ENCODE measurements at places on chromosomes 6 and 20.

GRCh38 chr20:19291818-19292132 lies 79.3 kb downstream of the SLC24A3 start:
- DNase-seq = no peak

DNA sequence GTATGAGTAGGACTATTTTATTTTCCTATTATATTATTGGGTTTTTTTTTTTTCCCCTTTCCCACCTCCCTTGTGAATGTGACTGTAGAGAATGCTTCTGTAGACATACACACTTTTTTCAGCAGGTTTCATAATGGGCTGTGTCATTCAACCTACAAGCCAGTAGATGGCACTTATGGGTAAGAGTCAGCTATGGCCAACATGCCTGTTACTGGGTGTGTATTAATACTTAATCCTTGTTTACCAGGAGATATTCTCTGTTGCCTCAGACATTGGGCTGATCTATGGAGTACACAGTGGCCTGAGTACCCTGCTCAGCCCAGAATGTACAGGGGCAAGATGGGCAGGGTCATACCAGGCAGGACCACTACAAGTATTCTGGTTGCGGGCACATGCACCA lies 382.5 kb downstream of the EPHA7 start:
- DNase-seq = peak; percentile 31

DNA sequence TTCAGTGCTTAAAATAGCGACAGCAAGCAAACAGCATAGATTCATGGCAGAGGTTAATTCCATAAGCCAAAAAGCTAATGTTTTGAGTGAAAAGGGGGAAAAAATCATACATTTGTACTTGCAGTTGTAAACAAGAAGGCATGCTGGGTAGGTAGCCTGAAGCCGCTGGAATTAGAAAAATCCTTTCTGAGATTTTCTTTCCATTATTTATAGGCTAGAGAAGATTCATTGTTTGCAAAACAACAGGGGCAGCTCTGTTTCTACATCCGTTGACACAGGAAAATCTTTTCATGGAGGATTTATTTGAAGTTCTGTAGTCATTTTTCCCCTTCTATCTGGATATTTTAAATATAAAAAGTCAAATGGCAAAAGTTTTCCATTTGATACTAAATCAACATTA lies 843.9 kb downstream of the QKI start:
- DNase-seq = no peak

DNA sequence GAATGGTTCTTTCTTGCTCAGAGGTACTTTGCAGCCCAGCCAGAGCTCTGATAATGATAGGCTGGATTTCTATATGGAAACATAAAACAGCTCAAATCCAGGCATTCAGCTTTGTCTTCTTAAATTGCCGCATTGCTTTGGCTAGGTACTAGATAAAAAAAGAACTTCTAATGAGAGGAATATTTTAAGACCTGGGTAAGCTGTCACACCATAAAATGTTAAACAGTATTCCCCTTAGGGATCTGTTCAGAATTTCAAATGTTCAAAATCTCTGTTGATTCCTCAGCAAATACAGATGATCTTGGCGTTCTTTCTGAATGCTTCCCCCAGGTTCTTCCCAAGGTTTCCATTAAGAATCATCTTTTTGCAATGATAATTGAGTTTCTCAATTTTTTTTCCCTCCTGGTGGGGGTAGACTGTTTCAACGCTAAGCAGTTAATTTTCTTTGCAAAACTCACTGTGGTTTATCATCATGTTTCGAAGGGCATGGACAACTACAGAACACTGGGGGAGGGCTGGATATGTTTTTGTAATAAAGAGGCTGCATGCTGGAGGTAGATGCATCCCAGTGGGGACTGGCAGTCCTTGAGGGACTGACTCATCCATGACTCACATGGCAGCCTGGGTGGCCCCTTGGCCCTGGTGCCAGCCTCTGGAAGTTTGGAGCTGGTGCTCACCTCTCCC lies 31.0 kb downstream of the TIAM2 start:
- peak; percentile 93 for DNase-seq

DNA sequence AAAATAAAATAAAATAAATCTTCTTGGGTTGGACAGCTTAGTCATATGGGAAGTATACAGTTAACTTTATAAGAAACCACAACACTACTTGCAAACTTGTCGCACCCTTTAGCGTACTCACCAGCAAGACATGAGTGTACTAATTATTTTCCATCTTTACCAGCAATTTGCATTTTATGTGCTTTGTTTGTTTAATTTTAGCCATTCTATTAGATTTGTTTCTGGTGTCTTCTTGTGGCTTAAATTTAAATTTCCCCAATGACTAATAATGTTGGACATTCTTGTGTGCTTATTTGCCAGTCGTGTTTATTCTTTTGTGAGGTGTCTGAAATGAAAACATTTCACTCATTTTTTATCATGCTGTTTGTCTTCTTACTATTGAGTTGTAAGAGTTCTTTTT lies 1172.2 kb upstream of the CITED2 start:
- DNase-seq = peak; percentile 32

DNA sequence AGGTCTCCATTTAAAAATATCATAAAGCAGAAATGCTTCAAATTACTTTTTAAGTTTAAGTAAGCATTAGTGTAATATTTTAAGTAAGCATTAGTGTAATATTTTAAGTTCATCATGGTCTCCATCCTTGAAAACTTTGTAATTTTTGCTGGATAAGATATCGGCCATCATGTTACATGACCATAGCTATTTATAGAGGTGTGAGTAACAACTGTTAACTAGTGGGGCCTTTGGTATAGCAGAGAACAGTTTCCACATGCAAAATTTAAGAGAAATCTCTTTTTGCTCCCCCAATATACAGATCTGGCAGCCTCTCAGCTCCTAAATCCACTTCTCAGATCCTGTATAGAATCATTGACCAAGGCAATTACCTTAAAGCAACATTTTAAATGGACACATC lies 468 bp downstream of the TRDN start:
- no peak for DNase-seq

GRCh38 chr20:22562620-22563019 lies 21.8 kb downstream of the FOXA2 start:
- DNase-seq = no peak

DNA sequence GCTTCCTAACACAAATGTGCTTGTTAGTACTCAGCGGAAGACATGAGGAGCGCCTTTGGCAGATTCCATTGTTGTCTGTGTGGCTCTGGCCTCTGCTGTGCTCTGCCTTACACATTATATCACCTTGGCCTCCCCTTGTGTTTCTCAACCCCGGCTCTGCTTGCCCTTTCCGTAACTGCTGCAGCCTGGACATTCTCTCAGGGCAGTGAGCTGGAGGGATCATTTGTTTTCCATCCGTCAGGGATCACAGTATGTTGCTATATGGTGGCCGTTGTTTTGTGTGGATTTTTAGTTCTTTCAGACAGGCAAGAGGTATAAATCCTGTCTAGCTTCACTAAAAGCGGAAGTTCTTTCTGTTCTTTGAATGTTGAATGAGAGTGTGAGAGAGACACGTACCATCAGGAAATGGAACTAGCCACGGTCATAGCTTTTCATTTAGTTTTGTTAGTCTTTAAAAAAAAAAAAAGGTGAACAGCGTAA lies 175.1 kb downstream of the JARID2 start:
- no peak for DNase-seq

- no peak for DNase-seq
Measured at GRCh38 chr6:43931201-43931600, 161.2 kb downstream of the VEGFA start.

DNA sequence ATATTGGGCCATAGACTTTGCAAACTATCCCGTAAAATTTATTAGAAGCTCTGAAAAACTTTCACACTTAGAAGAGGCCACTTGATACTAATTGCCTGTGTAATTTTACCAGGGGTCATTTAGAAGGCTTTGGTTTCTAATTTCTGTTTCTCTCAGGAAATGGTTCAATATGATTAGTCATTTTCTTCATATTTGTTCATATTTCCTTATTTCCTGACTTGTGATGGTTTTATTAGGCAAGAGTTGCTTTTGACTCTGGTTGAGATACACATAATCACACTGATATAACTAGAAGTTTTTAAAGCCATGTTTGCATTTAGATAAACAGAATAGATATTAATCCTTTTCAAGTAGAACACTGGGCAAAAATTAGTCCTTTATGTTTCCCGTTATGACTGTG lies 11.8 kb upstream of the HBS1L start:
- DNase-seq = no peak

DNA sequence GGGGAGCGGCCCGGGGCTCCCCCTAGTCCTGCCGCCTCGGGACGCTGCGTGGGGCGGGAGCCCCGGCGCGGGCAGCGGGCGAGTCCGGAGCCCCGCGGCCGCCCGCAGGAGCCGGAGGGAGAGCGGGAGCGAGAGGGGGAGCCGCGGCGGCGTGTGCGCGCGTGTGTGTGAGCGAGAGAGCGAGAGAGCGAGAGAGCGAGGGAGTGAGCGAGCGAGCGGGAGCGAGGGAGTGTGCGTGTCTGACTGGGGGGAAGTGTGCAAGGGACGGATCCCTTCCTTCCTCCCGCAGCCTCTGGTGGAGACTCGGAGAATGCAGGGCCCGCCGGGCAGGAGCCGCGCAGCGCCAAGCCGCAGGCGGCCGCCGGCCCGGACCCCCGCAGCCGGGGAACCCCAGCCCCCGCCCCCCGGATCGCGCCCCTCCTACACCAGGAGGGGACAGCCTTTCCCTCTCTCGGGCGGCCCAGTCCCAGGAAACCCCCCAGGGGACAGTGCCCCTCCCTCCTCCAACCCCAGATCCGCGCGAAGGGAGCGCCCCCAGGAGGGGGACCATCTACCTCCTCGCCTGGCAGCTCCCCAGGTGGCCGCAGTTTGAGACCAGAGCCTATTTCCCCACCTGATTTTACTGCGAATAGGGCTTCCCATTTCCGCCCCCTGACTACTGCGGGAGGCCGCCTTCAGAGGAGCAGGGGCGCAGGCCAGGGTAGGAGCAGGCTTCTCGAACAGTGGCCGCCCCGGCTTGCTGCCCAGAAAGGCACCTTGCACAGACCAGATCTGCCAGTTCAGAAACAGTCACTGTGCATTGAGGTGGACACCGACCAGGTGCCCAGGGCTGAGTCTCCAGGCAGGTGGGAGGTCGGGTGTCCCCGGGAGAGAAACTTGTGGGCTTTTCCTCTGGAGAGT lies at the start of gene CDH22:
Gene CDH22, minus strand, starts transcription at position 241 of the 900 bp plus-strand sequence. CDS start 57,204 bp downstream, outside the sequence.
- DNase-seq = no peak

DNA sequence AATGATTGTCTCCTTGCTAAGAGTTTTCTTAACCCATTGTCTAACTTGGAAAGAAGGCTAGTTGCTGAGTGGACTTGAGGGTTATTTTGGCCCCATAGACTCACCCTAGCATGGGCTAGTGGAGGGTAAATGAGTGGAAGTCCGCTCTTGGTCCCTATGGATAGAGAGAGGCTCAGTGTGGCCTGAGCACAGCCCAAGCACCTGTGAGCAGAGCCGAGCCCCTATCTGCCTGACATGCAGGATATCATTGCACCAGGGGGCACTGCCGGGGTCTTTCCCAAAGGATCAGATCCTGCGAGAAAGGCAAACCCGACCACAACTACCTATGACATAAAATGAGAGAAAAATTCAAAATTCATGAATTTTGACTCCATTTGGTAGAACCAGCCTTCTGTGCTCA lies 70.6 kb upstream of the GGTLC1 start:
- no peak for DNase-seq

GRCh38 chr6:11917951-11918738 lies 94.0 kb upstream of the HIVEP1 start:
- no peak for DNase-seq

GRCh38 chr6:33761922-33762629 lies 15.4 kb upstream of the IP6K3 start:
- peak; percentile 51 for DNase-seq

GRCh38 chr6:150456902-150457643 lies 88.3 kb downstream of the IYD start:
- DNase-seq = no peak

DNA sequence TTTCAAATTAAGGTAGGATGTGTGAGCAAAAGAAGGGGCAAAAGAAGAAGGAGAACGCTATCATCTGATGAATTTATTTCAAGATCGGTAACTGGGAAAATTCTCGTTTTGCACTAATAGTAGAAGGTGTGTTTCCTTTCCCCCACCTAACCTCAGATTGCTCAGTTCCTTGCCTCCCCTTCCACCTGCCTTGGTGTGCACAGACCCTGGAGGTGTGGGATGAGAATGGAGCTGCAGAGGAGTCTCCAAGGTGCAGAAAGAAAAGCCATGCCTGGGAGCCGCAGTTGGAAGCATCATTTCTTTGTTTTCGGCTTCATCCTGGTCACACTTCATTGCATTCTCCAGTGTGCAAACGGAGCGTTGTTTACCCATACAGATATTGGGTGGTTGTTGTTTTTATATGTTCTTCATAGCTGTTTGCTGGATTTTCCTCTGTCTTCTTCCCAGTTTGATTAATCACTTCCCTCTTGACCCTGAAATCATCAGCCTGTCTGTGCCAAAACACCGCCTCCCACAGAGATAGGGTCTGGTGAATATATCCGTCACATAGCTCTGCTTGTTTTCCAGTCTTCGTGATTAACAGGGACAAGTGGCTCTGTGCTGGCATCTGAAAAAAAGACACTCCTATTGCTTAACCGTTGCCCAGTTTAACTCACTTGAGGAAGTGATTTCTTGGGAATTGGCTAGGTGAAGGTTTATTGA lies 40.2 kb upstream of the NEDD9 start:
- peak; percentile 62 for DNase-seq

DNA sequence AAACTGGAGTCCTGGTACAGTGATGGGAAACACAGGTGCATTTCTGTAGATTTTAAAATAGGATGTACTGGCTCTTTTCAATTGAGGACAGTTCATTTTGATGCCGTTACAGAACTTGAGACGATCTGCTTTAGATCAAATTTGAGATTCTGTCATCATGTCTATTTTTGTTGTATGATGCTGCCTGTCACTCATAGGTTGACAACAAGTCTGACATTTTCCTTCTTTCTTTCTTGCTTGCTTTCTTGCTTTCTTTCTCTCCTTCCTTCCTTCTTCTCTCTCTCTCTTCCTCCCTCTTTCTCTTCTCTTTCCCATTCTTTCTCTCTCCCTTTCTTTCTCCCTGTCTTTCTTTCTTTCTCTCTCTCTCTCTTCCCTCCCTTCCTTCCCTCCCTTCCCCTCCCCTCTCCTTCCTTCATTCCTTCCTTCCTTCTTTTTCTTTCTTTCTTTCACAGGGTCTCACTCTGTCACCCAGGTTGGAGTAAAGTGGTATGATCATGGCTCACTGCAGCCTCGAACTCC lies 152.6 kb upstream of the SGK1 start:
- DNase-seq = no peak

- DNase-seq = no peak
Measured at GRCh38 chr6:71346334-71346694, 57.7 kb downstream of the OGFRL1 start.

GRCh38 chr6:157029980-157030690 lies 253.0 kb downstream of the ARID1B start:
- no peak for DNase-seq

GRCh38 chr6:127435626-127436220 lies 23.5 kb downstream of the KIAA0408 start:
- DNase-seq = no peak

GRCh38 chr20:17394411-17394810 lies 136.8 kb downstream of the BFSP1 start:
- DNase-seq = peak; percentile 15

DNA sequence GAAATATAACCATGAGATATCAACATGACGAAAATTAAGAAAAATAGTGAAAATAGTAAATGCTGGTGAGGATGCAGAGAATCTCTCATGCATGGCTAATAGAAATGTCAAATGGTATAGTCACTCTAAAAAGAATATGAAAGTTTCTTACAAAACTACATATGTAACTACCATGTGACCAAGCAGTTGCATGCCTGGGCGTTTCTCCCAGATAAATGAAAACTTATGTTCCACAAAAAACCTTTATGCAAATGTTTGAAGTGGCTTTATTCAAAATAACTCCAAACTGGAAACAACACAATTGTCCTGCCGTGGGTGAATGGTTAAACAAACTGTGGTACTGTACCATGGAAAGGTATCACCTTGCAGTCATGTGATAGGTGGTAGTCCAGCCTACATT lies 112.4 kb downstream of the HDGFL1 start:
- no peak for DNase-seq

Data from renal cortical epithelial cell (primary cell).